ENCODE measurements at places on chromosomes 2 and 18.

DNA sequence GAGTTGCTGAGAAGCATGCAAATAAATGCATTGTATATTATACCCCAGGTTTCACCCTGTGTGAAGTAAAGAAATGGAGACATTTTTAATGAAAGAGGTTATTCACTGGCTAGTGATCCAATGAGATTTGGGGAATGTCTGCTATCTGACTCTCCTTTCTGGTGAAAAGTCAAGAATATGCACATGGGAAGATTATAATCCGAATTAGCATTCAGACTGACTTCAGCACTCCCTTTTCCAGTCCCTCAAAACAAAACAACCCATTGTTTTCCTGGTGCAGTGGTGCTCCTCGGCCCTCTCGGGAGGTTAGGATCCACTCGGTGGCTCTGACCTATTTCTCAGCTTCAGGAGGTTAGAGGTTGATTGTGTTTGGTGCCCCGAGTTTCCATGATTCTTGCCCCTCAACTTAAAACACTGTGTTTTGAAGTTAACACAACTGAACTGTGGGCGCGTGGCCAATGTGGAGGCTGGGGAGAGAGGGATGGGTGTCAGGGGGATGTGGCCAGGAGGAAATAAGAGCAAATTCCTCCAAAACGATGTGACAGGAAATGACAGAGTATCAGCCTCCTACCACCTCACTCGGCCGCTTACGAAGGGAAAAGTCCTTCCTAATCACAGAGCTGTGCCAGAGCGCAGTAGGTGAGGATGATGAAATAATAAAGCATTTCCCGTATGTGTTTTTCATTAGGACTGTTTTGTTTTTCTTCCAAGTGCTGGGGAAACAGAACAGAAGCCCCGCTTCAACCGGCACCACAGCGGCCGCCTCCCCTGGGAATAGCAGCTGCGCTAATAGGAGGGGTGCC is 440.1 kb downstream of the MTX2 start:
- no peak for DNase-seq

DNA sequence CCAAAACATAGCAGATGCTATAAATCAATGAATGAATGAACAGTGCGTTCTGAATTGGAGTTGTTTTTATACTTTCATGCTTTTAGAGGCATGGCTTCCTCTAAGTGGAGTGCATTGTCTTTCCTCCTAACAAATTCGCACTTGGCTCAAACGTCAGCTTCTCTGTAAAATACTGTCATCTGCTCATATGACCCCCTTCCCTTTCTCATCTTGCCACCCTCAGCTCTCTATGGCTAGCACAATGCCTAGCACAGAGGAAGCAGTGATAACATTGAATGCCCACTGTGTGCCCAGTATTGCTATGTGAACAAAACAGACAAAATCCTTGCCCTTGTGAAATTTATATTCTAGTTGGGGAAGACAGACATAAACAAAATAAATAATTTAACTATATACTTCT is 258.8 kb downstream of the MREG start:
- no peak for DNase-seq

DNA sequence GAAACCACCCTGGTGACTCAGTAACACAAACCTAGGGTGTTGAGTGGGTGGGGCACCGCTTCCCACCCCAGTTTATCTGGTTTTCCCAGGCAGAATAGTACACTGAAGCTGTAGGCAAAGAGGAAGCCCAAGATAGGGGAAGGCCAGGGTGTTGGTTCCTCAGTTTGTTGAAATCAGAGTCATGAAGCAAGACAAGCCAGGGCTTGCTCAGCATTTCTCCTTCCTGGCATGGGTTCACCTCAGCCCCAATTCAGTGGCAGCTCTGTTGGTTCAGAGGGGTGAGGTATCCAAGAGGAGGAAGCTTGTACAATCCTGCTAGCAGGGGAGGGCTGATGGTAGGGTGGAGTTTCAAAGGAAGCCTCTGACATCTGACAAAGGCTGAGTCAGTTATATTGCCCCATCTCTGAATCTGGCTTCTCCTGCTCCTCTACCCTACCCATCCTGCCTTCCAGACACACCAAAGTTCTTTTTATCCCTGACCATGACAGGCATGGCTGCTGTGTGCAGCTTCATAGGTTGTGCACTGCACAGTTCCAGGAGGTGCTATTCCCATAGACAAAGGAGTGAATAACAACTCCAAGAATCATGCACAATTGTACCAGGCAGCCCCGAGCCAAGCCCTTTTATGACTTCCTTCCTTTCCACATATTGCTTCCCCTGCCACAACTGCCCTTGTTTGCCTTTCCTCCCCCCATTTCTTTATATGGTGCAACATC is 24.9 kb upstream of the RAB10 start:
- no peak for DNase-seq

- DNase-seq = no peak
Measured at GRCh38 chr2:86254576-86255538, 55.6 kb downstream of the MRPL35 start.

DNA sequence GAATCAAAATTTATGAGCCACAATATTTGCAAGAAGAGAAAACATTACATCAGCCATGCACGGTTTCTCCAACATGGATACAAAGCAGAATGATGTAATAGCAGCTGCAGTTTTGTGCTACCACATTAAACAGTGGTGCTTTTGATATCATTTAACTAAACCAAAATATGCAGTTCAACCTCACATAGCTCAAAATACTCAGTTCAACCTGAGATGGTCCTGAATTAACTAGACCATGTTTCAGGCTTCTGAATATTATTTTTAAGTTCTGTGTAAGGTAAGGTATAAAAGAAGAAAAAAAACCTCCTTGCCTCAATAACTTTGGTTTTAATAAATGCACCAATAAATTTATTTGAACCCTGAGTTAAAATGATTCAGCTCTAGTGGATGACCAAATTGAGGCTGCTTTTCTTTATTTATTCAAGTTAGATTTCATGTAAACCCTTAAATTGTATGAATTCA is 18.8 kb upstream of the TSPYL6 start:
- no peak for DNase-seq

DNA sequence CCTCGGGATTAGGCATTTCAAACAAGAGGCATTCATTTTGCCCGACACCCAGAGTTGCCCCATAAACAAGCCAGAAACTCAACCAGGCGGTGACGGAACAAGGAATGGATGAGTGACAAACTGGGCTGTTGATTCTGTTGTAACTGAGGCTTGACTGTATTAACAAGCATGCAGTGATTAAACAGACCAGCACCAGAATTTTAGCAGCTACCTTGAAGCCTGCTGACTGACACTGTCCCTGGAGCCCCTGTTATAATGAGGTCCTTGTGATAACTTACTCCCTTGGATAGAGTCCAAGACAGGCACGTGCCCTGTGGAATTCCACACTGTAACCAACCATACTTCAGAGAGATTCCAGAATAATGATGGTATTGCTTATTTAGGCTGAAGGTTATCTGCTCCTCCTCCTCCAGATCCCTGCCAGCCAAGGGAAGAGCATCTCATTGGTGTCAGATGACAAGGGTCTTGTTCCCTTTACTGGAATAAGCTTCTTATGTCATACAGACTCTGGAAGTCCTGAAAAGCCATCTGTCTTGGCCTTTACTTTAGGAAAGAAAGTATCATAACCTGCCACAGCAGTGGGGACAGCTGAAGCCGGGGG is 97.1 kb upstream of the RMDN2 start:
- DNase-seq = no peak

GRCh38 chr2:209496586-209496982 is 72.7 kb downstream of the MAP2 start:
- no peak for DNase-seq

DNA sequence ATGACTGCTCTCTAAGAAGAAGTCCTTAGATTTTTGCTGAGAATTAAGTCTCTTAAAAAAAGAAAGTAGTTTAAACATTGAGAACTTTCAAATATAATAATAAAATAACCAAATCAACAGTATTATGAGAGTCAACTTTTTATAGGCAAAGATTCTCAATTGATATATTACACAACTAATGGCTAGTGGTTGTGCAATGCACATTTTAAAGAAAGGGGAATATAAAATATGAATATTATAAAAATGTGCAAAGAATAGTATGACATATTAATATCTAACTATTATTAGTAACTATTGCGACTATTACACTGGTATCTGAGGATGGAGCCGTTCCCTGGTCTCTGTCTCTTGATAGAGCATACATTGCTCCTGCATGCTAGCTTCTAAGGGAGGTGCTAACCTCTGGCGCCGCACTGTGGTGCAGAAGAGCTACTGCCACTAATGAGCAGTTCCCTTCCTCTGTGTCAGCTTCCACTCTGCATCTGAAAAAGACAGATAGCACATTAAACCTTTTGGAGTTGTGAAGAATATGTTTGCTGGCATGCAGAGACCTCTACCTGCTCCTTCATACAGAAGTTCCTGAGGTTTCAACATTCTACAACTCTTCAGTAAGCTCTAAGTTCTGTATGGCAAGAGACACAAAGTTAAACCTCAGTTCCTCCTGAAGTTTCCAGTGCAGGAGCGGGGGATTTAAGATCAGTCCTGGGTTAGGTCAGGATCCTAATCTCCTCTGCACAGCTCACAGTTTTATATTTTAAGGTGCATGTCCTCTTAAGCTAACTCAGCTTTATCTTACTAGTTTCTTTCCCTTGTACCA is 3.5 kb upstream of the SLC9A2 start:
- DNase-seq = peak; percentile 45

Data from NCI-H1930 (cell line).